ENCODE measurements at places on chromosomes 16 and 17.

DNA sequence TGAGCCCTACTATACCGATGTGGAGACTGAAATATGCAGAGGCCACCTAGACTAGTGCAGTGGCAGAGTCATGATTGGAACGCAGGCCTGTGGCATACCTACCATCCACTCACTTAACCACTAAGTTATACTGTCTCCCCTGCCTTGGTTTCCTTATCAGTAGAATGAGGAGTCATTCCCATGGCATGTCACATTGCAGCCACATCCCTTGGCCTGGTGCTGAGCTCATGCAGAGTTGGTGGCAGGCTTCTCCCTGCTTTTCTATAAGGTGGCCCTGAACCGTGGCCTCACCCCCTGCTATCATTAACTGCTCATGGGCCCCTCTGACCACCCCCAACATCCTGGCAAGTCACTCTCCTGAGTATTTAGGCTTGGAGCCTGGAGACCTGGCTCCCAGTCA lies 212.5 kb downstream of the KATNIP start:
- no peak for DNase-seq

DNA sequence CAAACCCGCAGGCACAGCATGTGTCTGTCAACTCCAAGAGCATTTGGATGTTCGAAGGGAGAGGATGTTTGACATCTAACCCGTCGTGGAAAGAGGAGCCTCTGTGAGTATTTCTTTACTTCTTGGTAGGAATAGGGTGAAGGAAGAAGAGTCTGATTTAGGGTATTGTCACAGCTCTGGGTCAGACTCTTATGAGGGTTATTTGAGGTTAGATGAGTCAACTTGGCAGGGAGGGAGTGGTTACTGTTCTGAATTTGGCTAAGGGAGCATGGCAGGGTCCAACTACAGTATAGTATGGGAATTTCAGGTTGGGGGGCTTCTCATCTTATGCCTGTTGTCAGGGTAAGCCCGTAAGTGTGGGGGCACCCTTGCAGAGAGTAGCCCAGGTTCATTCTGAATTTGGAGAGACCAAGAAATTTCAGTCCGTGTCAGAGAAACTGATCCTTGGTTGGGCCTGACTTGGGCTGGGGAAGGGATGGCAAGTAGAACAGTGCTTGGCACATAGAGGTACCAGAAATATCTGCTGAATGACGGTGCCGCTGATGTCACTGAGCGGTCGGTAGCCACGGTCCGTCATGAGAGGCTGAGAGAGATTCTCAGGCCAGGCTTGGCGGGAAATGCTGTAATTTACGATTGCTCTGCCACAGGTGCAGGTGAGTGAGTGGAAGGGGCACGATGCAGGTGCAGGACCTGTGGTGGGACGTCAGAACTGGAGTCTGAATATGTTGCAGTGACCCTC lies 43.2 kb downstream of the MYH3 start:
- no peak for DNase-seq

GRCh38 chr17:68290268-68290954 lies 516 bp downstream of the SLC16A6 start:
- DNase-seq = peak; percentile 81

- DNase-seq = no peak
Measured at GRCh38 chr16:3488801-3489200, 6.5 kb downstream of the C16orf90 start.

- no peak for DNase-seq
Measured at GRCh38 chr17:13288248-13288647, 270.4 kb upstream of the ELAC2 start.

DNA sequence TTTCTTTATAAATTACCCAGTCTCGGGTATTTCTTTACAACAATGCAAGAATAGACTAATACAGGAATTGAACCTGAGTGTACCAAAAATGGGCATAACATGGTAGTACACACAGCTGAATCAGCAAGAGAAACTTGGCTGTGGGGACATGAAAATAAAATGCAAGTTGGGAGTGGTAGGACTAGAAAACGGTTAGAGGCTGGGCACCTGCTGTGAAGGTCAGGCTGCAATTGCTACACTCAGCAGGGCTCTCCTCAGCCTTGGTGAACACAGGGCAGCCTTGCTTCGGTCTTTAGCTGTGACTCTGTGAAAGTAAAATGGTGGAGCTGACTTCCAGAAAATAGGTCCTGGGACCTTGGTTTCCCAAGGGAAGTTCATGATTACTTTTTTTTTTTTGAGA lies 45.6 kb downstream of the CNGB1 start:
- no peak for DNase-seq

- DNase-seq = no peak
Measured at GRCh38 chr17:77569846-77570564, 388.5 kb upstream of the TNRC6C start.

DNA sequence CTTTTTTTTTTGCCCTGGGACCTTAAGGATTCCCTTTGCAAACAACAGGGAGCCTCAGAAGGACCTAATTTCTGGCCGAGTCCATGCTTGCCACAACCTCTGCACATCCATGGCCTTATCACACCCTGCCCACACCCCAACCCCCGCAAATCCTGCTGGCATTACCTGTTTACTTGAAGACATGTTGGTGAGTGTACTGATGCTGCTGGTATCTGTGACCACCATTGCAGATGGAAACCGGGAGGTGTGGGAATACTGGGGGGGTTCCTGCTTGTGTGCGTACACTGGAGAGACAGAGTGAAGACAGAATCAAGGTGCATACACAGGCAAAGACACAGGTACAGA lies 46.0 kb downstream of the HNF1B start:
- no peak for DNase-seq

- no peak for DNase-seq
Measured at GRCh38 chr16:51556694-51557340, 405.7 kb upstream of the SALL1 start.

DNA sequence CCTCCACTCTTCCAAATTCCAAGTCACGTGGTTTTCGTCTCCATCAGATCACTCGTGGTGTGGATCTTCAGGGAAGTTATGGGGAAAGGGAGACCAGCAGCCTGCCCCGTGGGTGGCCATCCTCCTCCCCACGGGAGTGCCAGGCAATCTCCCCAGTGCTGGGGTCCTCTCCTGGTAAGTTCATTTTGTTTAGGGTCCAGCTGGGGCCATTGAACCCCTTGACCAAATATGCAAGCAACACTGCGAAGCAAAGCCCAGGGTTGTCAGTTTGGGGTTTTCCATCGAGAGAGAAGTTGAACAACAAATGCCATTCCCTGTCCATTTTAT lies 4.1 kb upstream of the LCMT1 start:
- DNase-seq = no peak

DNA sequence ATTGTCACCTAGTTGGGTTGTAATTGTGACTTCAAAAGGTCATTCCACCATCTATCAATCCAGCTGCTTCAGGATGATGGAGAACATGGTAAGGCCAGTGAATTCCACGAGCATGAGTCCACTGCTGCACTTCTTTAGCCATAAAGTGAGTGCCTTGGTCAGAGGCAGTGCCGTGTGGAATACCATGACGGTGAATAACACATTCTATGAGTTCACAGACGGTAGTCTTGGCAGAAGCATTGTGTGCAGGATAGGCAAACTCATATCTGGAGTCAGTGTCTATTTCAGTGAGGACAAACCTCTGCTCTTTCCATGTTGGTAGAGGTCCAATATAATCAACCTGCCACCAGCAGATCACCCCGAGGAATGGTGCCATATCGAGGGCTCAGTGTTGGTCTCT lies 650.9 kb downstream of the KCNJ2 start:
- DNase-seq = no peak

- no peak for DNase-seq
Measured at GRCh38 chr16:85835227-85835751, 35.8 kb downstream of the COX4I1 start.

- no peak for DNase-seq
Measured at GRCh38 chr17:10754109-10754508, 24.3 kb upstream of the TMEM220 start.

DNA sequence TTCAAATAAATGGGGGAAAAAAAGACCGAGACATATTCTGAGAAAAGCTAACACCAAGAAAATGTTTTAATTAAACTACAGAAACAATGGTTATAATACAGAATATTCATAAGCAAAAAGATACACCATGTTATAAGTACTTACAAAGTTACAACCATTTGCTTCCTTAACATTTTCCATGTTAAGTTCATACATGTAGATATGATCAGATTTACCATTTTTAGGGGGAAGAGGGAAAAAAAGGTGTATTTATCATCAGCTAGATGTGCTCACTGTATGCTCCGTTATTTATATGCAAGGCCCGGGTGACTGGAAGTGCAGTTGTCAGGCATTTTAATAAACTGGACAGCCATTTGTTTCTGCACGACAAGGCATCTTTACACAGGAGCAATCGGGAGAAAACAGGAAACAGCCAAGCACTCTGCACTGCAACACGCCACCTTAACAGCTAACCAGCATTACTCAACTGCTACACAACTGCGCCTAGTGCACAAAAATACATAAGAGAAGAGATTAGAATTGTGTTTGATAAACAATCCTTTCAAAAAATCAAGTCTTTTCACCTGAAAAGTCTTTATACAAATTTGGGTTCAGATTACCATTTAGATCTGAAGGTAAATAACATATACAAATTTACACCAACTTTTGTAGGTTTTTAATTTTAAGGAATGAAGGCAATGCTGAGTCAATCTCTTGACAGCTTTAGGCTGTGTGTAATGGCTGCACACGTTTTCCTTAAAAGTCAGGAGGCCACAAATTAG lies 2.9 kb downstream of the SRSF2 start:
- peak; percentile 36 for DNase-seq

DNA sequence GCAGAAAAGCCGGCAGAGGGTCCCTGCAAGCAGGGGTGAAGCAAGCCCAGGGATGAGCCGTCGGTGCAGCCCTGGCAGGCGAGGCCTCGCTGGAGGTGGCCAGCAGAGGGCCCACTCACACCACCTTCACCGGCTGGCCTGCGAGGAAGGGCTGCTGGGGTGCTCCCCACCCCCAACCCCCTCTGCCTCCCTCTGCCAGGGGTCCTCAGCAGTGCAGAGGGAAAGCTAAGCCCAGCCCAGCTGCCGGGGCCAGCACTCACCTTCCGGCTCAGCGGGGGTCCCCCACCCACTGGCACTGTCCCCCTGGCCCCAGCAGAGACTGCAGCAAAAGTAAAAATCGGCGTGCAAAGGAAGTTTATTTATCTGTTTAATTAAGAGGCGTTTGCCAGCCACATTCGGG lies 113.4 kb downstream of the ENGASE start:
- no peak for DNase-seq

DNA sequence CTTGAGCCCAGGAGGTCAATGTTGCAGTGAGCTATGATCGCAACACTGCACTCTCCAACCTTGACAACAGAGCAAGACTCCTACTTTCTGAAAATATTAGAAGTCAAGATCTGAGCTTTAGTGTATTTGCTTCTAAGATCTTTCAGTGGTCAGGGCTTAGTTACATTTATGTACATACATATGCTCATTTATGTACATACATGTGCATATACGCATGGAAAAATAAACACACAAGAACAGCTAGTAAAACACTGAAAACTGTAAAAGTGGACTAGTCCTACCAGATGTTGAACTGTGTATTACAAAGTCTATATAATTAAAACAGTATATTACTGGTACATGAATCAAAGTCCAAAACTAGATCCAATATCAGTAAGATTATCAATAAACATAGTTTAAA lies 28.3 kb downstream of the PTRH2 start:
- no peak for DNase-seq

- no peak for DNase-seq
Measured at GRCh38 chr16:1432388-1433262, 1.7 kb downstream of the PERCC1 start.

DNA sequence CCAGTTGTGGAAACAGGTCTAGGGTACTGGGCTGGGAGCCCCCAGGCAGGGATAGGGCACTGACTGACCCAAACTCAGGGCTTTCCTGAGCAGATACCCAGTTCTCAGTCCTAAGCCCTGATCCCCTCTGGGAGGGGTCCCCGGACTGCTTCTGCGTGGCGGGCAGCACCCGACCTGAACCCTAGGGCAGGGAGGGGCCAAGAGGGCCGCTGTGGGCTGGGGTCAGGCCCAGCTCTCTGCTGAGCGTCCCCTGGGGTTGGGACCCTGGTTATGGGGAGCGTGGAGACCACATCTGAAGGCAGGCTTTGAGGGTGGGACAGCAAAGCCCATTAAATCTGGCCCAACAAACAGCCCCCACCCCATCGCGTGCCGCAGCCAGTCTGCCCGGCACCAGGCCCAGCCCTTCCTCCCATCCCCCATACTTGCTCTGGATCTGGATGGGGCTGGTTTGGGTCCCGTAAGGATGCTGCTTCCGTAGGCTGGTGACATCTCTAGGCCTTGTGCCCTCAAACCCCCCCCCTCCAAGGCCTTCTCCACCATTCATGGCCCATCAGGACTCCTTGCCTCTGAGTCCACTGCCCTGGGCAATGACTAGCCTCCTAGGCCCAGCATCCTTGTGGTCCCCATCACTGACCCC lies 691 bp upstream of the FAM83G start:
- no peak for DNase-seq

- no peak for DNase-seq
Measured at GRCh38 chr16:47388705-47389104, 72.2 kb downstream of the ITFG1 start.

GRCh38 chr17:40065769-40066510 lies 3.2 kb downstream of the THRA start:
- no peak for DNase-seq

GRCh38 chr16:84785843-84786581 lies 33.8 kb upstream of the CRISPLD2 start:
- no peak for DNase-seq

DNA sequence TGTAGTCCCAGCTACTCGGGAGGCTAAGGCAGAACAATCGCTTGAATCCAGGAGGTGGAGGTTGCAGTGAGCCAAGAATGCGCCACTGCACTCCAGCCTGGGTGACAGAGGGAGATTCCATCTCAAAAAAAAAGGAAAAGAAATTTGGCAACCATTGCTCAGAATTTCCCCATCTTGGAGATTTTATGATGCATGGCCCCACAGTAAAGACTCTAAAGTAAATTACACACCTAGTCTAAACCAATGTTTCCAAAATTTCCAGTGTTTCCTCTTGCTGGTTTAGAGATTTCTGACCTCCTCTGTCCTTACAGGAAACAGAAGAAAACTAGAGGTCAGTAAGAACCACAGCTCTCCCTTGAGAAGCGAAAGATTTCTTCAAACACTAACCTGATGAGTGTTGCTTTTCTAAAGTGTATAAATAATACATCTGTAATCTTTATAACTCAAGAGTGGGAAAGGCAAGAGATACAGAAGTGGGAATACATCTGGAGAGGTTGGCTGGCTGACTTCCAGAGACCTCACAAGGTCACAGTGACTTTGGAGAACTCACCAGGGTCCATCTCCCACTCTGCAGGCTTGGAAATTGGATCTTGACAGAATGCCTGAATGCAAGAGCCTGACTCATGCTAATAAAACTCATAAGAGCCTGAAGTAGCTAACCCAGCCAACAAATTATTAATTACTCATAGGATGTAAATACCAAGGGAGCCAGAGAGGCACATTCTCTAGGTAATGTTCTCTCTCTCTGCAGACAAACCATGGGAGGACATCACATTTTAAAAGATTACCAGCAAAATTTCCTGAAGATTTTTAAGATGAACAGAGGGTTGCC lies 8.8 kb downstream of the ADAT1 start:
- no peak for DNase-seq
